ENCODE measurements at places on chromosomes 5 and 9.

GRCh38 chr9:27471789-27472188, 52.3 kb upstream of the IFNK start:
- DNase-seq: no peak

DNA sequence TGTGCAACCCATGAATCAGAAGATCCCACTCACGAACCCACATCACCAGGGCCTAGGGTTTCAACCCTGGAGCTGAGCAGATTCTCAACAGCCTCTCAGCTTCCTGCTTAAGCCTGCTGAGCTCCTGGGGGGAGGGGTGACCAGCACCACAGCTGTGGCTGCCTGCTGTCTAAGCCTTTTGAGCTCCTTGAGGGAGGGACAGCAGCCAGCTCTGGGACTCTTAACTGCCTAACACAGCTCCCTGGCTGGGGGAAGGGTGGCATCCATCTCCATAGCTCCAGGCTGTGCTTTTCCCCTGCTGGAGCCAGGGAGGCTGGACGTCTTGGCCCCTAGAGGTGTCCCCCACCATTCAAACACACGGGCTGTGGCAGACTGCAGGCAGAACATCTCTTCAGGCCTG, 250.3 kb downstream of the DMAC1 start:
- DNase-seq: no peak

DNA sequence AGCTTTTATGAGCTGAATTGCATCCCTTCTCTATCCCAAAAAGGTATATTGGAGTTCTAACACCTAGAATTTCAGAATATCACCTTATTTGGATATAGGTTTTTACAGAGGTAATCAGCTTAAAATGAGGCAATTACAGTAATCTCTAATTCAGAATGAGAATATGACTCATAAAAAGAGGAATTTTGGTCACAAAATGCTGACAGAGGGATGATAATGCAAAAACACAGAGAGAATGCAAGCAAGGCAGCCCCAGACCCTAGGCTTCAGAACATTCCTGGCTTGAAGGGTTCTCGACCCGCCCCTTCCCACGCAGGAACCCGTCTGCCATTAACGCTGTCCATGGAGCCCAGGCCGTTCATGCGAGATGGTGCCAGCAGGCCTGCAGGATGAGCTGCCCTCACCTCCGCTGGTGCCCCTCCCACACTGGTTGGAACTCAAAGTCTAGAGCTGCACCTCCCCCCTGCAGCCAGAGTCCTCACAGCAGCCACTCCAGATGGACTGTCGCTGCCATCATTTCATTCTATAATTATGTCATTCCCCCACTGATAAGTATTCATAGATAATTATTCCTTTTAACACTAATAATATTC, 1173.4 kb upstream of the ACO1 start:
- no peak for DNase-seq

GRCh38 chr5:41087461-41087860, 16.3 kb upstream of the MROH2B start:
- DNase-seq: no peak

GRCh38 chr9:7169717-7170389, 412.1 kb downstream of the KDM4C start:
- no peak for DNase-seq

DNA sequence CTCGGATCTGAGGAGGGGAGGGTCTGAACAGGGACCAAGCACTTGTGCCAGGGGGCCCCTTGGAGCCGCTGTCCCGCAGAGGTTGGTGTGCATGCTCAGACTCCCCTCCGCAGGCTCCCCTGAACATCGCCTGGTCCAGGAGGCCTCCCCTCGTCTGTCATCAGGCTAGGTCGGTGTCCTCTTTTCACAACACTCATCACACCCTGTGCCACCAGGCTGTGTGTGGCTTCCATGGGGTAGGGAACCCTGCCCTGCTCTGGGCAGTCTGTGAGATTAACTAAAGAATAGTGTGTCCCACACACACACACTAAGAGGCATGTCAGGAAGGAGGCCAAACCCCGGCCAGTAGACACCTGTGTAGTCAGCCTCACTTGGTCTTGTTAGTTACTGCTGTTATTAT, 119.3 kb downstream of the C5orf15 start:
- DNase-seq: no peak

DNA sequence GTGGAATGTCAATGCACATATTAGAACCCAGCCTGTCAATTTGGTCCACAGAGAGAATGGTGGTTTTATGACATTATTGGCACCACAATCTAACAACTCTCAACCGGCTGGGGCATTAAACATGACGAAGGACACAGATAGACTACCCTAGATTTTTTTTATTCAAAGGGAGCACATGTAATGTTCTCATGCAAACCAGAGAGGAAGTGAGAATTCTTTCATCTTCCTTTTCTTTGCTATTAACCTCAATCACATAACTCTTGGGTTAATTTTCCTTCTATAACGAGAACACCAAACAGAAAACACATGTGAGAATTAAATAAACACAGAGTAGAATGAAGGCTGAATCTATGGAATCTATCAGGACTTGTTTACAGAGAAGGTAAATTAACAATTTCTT, 94.9 kb upstream of the TNC start:
- no peak for DNase-seq

DNA sequence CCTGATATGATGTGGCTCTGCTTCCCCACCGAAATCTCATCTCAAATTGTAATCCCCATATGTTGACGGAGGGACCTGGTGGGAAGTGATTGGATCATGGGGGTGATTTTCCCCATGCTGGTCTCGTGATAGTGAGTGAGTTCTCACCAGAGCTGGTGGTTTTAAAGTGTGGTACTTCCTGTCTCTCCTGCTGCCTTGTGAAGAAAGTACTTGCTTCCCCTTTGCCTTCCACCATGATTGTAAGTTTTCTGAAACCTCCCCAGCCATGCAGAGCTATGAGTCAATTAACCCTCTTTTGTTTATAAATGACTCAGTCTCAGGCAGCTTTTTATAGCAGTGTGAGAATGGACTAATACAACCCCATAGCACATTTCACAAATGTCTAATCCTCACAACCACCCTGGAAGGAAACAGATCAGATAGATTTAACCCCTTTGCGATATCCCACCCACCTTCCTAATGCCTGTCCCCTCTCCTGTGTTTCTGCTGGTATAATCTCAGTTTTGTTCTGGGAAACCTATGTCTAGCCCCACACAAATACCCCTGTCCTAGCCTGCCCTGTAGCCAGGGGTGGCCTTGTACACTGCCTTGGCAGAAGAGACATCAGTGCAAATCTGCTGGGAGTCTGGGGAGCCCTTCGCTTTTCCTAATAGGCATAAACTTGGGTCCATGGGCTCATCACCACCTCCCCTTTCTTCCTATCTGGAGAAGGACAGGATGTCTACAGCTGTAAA, 157.0 kb upstream of the RAI14 start:
- DNase-seq: no peak

GRCh38 chr9:135901031-135901758, 6.2 kb downstream of the CAMSAP1 start:
- no peak for DNase-seq

- DNase-seq: no peak
Observed at GRCh38 chr5:172245046-172245445, 38.5 kb downstream of the UBTD2 start.

- no peak for DNase-seq
Observed at GRCh38 chr9:125284855-125285254, 23.2 kb downstream of the GAPVD1 start.

DNA sequence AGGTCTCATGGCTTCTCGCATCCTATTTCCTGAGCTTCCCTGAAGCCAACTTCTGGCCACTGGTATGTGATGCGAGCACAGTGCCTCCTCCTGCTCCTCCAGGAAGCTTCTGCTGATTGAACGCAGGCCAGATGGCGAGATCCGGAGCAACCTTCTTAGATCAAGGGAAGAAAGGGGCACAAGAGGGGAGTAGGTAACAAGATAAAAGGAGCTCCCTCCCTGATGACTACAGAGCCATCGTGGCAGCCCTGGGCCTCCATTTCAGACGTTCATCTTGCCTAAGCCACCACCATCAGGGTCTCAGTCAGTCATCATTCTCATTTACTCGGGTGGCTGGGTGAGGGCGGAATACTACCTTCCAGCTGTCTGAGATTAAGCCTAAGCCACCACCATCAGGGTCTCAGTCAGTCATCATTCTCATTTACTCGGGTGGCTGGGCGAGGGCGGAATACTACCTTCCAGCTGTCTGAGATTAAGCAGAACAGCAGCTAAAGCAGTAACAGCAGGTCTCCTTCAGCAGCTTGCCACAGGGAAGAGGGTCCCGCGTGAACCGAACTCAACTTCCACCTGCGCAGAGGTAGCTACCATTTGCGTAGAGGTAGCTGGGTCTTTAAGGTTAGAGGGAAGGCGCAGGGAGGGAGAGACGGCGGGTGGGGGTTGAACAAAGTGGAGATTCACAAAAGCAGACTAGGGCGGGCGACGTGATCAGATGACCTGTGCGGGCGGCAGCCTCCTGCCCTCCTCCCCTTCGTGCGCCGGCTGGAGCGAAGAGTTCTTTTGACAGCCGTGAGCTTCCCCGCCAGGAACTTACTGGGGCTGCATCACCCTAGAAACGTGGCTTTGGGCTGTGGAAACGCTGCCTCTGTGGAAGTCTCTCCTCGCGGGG, 27.9 kb upstream of the MGAT1 start:
- peak; percentile 6 for DNase-seq

GRCh38 chr5:157285310-157286035, 19.6 kb downstream of the CYFIP2 start:
- DNase-seq: no peak

- DNase-seq: no peak
Observed at GRCh38 chr5:5826911-5827310, 404.4 kb downstream of the ICE1 start.

DNA sequence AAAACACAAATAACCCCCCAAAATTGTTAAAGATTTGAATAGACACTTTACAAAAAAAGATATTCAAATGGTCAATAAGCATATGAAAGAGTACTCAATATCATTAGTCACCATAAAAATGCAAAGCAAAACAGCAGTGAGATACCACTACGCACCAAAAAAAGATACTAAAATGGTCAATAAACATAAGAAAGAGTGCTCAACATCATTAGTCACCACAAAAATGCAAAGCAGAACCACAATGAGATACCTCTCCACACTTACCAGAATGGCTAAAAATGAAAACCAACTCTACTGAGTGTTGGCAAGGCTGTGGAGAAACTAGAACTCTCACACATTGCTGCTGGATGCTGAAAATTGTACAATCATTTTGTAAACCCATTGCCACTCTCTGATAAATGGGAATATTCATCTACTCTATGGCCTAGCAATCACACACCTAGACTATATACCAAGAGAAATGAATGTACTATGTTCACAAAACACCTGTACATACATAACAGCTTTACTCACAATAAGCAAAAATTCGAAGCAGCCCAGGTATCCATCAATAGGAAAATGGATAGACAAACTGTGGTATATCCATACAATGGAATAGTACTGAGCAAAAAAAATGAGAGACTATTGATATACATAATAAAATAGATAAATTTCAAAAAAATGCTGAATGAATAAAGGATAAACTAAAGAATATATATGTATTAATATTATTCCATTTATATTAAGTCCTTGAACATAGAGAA, 205.0 kb upstream of the DAPK1 start:
- DNase-seq: no peak

- DNase-seq: no peak
Observed at GRCh38 chr5:53100606-53101005, 9.0 kb downstream of the MOCS2 start.

- no peak for DNase-seq
Observed at GRCh38 chr5:130550562-130550928, 614.5 kb downstream of the HINT1 start.

All from NCI-H510A treated with DMSO at 0.1 percent for 48 hours (cell line).